ENCODE measurements at places on chromosomes 5 and 9.

GRCh38 chr5:74107899-74108298 is 481.9 kb downstream of the ARHGEF28 start:
- DNase-seq, result no peak

GRCh38 chr5:64972591-64972990 is 203.9 kb downstream of the CWC27 start:
- DNase-seq, result no peak

DNA sequence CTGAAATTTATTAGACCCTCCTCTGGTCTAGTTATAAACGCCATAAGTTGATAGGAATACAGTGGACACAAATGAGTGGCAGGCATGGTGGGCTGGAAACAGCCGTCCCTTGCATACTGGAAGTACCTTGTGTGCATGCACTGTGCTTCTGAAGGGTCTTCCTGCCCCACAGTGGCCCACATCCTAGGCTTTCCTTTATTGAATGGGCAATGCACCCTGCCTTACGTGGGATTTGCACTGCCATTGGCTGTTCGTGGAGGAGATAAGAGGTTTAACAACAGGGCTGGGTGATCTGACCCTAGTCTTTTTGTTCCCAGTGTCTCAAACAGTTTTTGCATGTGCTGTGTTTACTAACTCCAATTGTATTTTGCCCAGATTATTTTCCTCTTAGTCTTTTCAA is 480.8 kb downstream of the GADD45G start:
- no peak for DNase-seq

GRCh38 chr5:178074266-178074952 is 38.9 kb upstream of the N4BP3 start:
- no peak for DNase-seq

GRCh38 chr5:56286015-56286884 is 53.1 kb upstream of the ANKRD55 start:
- no peak for DNase-seq

- no peak for DNase-seq
These were observed 39.0 kb upstream of the ZFP37 start for GRCh38 chr9:113095561-113095960.

GRCh38 chr5:82798676-82799075 is 278.5 kb downstream of the TMEM167A start:
- DNase-seq, result no peak
